ENCODE measurements at places on chromosomes 7 and 10. TPM values are rescaled to one million over a fixed set of nuclear protein-coding genes. Genes with fewer than 3 reads are reported as not detected.

DNA sequence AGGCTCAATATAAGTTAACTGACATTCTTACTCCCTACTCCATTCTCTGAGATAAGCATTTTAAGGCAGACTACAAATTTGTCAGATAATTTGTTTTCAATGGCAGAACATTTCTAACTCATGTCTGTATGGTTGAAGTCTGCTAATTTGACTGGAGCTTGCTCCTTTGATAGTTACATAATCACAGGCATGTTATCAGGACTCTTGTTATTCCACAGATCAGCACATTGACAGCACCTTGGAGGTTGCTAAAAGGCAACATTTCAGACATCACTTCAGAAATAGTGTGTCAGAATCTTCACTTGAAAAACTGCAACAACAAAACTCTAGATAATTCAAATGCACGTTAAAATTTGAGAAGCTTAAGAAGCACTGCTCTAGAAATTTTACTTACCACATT is 158.3 kb upstream of the PCLO start:
- DNase-seq, result no peak

GRCh38 chr7:101911800-101912715 is 94.6 kb downstream of the CUX1 start:
- peak; percentile 83 for DNase-seq

- no peak for DNase-seq
These were observed 7.6 kb downstream of the AEBP1 start for GRCh38 chr7:44111761-44112160.

DNA sequence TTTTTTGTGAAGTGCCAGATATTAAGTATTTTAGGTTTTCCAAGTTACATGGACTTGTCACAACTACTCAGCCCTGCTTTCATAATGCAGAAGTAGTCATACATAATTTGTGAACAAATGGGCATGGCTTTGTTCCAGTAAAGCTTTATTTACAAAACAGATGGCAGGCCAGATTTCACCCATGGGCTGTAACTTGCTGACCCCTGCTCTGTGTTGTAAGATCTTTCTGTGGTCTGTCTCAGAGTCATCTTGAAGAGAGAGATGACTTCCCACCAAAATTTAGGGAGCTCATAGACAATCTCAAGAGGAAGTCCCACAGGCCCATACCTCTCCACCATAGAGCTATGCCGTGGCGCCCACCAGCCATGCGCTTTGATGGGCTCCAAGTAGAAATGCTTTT is 616.1 kb downstream of the LRMDA start:
- DNase-seq, result no peak

DNA sequence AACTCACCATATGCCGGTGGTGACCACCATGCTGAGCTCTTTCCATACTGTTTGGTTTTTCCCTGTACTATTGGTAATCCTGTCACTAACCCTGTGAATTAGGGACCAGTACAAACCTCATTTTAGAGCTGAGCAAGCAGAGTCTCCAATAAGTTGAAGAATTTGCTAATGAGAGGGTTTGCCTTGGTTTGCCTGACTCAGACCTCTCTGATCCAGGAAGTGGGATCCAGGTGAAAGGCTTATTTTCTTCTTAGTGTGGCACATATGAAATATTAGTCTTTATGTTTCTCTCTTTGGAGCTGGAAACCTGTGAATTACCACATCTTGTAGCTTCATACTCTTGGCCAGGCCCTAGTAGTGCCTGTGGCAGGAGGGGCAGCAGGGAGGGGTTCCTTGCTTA is 114.1 kb upstream of the IGFBP3 start:
- no peak for DNase-seq

GRCh38 chr10:69640196-69640980 is 10.3 kb downstream of the FAM241B start:
- DNase-seq, result no peak

DNA sequence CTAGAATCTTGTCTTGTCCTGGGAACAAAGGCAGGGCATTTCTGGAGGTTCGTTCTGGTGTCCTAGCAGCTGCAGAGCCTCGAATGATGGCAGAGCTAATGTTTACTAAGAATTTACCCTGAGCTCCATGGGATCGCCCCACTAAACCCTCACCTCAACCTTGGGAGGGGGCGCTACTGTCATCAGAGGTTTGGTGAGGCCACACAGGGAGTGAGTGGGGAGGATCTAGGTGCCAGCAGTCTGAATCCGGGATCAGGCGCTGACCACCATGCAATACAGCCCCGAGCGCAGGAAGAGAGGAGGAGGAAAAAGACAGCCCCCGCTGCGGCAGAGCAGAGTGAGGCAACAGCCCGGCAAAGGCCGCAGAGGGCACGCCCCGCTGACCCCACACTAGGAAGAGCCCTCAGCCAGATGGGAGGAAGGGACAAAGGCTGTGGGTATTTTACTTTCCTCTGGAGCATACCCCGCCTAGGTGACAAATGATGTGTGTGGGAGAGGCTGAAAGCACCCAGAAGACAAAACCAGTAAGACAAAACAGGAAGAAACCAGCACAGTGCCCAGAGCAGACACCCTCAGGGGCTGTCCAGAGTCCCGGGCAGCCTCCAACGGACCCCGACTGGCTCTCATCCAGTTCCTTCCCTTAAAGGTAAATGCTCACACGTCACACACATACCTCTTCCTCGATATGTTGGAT is 103.5 kb downstream of the FAM53B start:
- DNase-seq, result peak; percentile 74

Gene OR2A1
- not detected for total RNA-seq

Gene DGKB
- total RNA-seq, result 0.26 TPM

DNA sequence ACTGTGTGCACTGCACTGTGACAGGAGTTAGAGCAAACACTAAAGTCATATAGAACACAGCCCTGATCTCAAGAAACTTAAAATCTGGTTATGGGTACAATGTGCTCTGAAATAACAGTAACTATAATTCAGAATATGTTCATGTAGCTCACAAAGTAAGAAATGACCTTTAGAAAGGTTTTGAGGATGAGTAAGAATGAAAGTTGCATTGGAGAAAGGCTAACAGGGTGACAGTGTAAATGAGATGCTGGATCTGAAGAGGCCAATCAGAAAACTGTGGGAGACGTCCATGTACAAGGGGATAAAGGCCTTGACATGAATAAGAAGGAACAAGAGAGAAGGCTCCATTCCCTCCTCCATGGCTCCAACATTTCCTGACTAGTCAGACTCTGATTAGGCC is 124.7 kb downstream of the GRM3 start:
- DNase-seq, result no peak

DNA sequence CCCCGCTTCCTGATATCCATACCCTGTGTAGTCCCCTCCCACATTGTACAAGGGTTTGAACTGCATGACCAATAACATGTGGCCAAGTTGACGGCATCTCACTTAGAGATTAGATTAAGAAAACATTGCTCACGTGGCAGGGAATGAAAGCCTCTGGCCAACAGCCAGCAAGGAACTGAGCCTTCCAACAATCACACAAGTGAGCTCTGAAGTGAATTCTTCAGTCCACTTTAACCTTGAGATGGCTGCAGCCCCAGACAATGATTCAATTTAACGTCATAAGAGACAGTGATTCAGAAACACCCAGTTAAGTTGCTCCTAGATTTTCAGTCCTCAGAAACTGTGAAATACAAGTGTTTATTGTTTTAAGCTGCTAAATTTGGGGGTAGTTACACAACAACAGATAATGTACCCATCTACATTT is 165.9 kb upstream of the PLXNA4 start:
- DNase-seq, result peak; percentile 80

DNA sequence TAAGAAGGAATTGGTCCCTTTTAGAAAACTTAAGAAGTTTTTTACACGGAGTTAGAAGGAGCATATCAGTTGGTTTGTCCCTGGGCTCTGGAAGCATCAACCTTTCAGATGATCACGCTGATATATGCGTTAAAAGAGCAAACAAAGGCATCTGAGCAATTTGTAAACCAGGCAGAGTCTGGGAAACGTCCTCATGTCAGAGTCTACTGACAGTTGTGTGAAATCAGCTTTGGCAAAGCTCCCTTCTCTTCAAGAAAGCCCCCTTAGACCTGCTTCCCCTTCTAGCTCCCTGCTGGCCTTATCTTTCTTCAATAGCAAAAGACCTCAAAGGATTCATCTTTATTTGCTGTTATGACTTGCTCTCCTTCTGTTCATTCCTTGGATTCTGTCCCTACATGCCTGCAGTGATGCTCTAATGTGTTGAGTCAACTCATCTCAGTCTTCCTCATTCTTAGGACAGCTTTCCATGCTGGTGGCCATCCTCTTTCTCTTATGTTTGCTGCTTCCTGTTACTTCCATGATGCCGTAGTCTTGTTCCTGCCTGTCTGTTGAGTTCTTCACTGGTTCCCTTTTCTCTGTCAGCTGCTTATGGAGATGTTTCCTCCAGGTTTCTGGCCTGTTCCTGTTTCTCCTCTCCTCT is 106.5 kb upstream of the BMPER start:
- no peak for DNase-seq

Gene FOXK1
- total RNA-seq, result 22.4 TPM

- DNase-seq, result no peak
These were observed 84.0 kb upstream of the FAM3C start for GRCh38 chr7:121480058-121480457.

DNA sequence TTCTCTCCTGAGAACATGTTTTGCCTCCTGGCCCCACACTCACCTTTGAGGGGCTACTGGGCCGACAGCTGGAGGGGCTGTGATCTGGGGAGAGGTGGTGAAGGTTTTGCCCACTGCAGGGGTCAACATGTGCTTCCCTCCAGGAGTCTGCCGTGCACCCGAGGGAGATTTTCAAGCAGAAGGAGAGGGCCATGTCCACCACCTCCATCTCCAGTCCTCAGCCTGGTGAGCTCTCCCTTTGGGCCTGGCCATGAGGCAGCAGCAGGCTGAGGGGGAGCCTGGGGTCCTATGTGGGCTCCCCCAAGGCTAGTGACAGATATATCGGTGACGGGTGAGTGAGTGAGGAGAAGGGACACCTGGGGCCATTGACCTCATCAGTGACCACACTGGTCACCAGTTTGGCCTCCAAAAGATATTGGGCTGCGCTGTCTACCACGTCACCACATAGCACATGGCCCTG is 6.6 kb downstream of the PGAM2 start:
- DNase-seq, result no peak

Gene TMEM225B
- total RNA-seq, result 0.37 TPM

Gene PAPOLB
- 0.39 TPM for total RNA-seq

DNA sequence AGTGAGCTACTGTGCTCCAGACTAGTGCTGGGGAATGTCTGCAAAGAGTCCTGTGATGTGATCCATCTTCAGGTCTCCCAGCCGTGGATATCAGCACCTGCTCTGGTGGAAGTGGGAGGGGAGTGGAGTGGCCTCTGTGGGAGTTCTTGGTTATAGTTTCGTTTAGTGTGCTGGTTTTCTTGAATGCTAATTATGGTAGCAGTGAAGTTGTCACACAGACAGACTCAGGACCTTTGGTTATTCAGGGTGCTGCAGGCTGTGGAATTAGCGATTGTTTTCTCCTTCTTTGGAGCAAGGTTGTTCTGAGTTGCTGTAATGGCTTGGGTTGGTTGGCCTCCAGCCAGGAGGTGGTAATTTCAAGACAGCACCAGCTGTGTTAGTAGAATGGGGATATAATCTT is 132.7 kb upstream of the HGF start:
- no peak for DNase-seq

DNA sequence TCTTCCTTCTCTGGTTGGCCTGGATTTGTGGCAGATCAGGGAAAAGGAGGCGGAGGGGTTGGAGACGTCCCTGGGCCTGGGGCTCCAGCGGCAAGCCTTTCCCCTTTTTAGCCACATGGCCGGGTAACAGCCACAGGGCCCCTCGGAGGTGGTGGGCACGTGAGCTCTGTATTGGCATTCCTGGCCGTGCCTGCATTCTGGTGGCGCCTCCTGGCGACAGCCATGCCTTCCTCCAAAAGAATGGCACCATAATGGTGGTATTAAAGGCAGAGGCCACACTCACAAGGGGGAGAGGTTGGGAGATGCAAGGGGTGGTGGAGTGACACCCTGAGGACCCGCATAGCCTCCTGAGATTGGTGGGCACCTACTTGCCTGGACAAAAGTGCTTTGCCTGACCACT is 3.0 kb upstream of the AQP1 start:
- peak; percentile 37 for DNase-seq

Gene NRP1
- 92.2 TPM for total RNA-seq

Gene PDK4
- 53.0 TPM for total RNA-seq

DNA sequence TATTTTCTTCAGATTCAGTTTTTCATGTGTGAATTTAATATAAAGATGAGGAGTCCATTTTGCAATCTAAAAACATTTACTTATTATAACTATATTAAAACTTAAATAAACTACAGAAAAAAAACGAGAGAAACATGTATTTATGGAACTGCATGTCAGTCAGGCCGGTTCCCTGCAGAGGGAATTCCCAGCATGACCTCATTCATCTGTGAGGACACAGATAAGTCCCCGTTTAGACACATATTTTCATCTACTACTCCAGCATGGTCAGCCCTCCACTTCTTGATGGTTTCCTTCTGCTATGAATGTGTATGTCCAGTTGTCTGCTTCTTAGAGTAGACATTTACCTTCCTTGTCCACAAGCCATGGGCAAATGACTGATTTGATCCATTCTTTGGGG is 339.1 kb downstream of the SEMA3D start:
- DNase-seq, result peak; percentile 0

DNA sequence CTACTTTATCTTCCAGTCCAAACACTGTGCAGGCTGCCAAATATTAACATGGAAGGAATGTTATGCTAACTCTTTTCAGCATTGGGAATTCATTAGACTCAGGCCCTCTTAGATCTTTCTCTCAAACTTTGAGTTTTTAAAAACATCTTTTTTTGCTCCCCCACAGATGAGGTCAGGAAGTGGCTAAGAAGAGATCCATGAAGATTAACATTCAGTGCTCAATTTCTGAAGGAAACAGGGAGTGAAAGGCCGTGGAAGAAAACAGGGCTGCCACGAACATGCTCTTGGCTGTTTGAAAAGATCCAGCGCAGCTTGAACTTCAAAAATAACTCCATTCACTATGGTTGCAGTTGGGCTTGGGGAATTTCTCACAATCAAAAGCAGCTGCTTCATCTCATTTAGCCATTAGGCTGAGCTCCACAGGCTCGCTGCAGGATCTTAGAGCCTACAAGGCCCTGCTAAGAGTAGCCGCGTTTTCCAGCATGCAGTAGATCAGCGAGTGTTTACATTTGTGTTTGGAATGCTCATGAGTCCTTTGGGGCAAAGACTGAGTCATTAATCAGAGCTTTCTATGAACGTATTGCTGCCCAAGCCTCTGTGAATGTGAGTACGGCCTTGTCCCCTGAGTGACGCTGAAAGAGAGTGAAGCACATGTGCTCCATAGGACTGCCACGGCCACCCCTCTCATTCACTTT is 41.2 kb upstream of the TNS3 start:
- DNase-seq, result no peak

Gene MSMB
- not detected for total RNA-seq

Data from right cardiac atrium (tissue), 5 donors.